ENCODE measurements at places on chromosomes 4 and X. TPM values are rescaled to one million over a fixed set of nuclear protein-coding genes. Genes with fewer than 3 reads are reported as not detected.

Gene ALPK1
- polyA plus RNA-seq: 20.6 TPM

Gene GYPE
- 4.2 TPM for polyA plus RNA-seq

Gene TEX13C
- polyA plus RNA-seq: not detected

Gene TEX13D
- not detected for polyA plus RNA-seq

Gene PTPN13
- 167 TPM for polyA plus RNA-seq

Gene TLR8
- 0.15 TPM for polyA plus RNA-seq

Gene MAMLD1
- 7.5 TPM for polyA plus RNA-seq

Gene SATL1
- 0.57 TPM for polyA plus RNA-seq

Gene RBMXL3
- polyA plus RNA-seq: not detected

Gene MAP3K15
- polyA plus RNA-seq: 4.6 TPM

Gene BMPR1B
- polyA plus RNA-seq: 22.7 TPM

Gene BEX1
- polyA plus RNA-seq: 60.3 TPM

All from left kidney (tissue), 8 donors.